CD4-positive, CD25-positive, alpha-beta regulatory T cell (primary cell): ENCODE measurements at places on chromosomes 7 and 10. TPM values are rescaled to one million over a fixed set of nuclear protein-coding genes. Genes with fewer than 3 reads are reported as not detected.

LRRC4 gene
- total RNA-seq: not detected

EFCAB10 gene
- total RNA-seq: 0.86 TPM

FGF8 gene
- total RNA-seq: not detected

CCT6A gene
- 42.0 TPM for total RNA-seq

HOXA4 gene
- not detected for total RNA-seq

OR6B1 gene
- total RNA-seq: not detected

CAMK2B gene
- total RNA-seq: not detected

MMD2 gene
- not detected for total RNA-seq

IL6 gene
- not detected for total RNA-seq

TMEM236 gene
- 0.10 TPM for total RNA-seq

PGAM2 gene
- total RNA-seq: 1.1 TPM

GRCh38 chr7:110766864-110767263 is 324.1 kb upstream of the LRRN3 start:
- H3K4me1 ChIP-seq: no peaks in the 10 kb centered on the region
- no peak overlapping the region for H3K4me3 ChIP-seq
- H3K27ac ChIP-seq: no peak overlapping the region

DNA sequence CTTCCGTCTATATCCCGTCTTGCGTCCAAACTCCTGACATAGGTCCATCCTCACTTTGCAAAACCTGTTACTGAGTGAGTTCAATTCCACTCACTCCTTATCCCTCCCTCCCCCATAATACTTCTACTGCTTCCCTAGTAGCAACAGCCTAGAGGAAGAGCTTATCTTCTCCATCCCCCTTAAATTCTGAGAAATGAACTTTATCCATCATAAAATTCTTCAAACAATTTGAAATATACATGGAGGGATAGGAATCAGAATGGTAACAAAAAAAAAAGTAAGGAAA is 27.6 kb downstream of the SEMA3C start:
- no peak for DNase-seq
- H3K27me3 ChIP-seq: no peaks in the 10 kb centered on the region
- H3K36me3 ChIP-seq: no peaks in the 10 kb centered on the region
- no peak overlapping the region for H3K27ac ChIP-seq

DNA sequence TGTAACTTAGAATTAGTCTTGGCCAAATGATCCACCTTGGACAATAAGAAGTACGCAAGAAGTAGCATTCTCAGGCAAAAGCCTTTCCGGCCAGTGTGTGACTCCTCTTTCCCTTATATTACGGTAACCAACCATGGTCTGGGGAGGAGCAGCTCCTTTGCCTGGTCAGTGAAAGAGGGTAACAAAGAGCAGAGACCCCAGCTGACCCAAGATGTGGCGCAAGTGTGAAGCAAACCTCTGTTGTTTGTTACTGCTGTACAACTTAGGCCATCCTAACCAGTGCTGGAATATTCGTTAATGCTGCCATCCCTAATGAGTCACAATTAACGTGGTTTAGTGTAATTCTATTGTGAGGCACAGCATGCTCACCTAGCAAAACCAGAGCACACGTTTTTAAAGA is 44.0 kb downstream of the HIPK2 start:
- no peak overlapping the region for H3K4me3 ChIP-seq
- DNase-seq: no peak
- no peaks in the 10 kb centered on the region for H3K27me3 ChIP-seq

GRCh38 chr10:121552746-121553145 is 45.5 kb downstream of the FGFR2 start:
- no peaks in the 10 kb centered on the region for H3K4me1 ChIP-seq
- DNase-seq: no peak
- H3K36me3 ChIP-seq: no peaks in the 10 kb centered on the region
- H3K27ac ChIP-seq: no peak overlapping the region

- no peak overlapping the region for H3K4me3 ChIP-seq
- no peak for DNase-seq
- H3K27ac ChIP-seq: no peak overlapping the region
- H3K4me1 ChIP-seq: no peaks in the 10 kb centered on the region
- H3K36me3 ChIP-seq: no peaks in the 10 kb centered on the region
Measured at GRCh38 chr7:107068156-107068555, 23.7 kb downstream of the PRKAR2B start.

DNA sequence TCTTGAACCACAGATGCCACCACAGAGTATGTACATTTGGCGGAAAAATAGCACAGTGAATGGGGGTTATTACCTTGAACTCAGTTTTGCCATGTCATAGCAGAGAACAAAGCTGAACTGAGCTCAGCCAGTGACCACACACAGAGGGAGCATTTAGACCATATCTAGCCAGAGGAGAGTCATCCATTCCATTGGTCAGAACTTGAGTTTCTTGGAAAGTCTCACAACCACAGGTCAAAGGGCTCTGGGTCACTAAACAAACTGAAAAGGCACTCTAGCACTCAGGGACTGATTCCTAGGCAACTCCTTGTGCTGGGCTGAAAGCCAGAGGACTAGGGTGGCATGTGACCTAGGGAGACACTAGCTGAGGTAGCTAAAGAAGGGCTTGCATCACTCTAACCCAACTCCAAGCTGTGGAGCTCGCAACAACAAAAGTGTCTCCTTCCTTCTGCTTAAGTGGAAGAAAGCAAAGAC is 239.7 kb upstream of the SEMA3D start:
- no peak overlapping the region for H3K4me3 ChIP-seq
- H3K27me3 ChIP-seq: no peaks in the 10 kb centered on the region
- H3K4me1 ChIP-seq: no peaks in the 10 kb centered on the region
- no peaks in the 10 kb centered on the region for H3K36me3 ChIP-seq

GRCh38 chr10:12849319-12850181 is 152.0 kb downstream of the CCDC3 start:
- no peaks in the 10 kb centered on the region for H3K4me1 ChIP-seq
- H3K36me3 ChIP-seq: no peaks in the 10 kb centered on the region
- no peak overlapping the region for H3K4me3 ChIP-seq
- DNase-seq: peak; percentile 4
- H3K27ac ChIP-seq: no peak overlapping the region

DNA sequence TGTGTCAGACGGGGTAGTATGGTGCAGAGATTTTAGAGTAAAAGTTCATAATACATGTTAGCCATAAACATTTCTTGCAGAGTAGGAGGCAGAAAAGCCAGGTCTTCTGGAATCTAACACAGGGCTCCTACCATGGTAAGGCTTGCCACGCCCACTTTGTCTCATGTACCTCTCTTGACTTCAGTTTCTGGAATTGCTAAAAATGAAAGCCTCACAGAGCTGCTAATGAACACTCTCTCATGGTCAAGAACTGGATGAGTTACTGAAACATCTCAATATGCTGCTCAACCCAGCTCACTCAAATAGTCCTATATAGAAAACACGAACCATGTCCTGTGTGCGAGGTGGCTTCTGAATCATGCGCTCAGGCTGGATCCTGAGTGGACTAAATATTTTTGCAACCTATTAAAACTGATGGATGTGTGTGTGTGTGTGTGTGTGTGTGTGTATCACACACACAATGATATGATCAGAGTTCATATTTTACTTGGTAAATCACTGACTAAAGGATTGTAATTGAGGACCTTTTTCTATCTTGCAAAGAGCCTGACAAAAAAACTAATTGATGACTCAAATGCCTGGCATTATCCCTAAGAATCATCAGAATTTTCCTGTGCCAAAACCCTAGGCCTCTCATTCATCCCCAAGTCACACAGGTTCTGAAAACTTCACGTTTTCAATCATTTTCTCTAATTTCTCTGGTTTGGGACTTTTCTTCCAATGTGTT is 1306.6 kb downstream of the XPNPEP1 start:
- no peaks in the 10 kb centered on the region for H3K36me3 ChIP-seq
- H3K27ac ChIP-seq: no peak overlapping the region
- no peak for DNase-seq
- H3K4me3 ChIP-seq: no peak overlapping the region
- no peaks in the 10 kb centered on the region for H3K4me1 ChIP-seq
- H3K27me3 ChIP-seq: no peaks in the 10 kb centered on the region

GRCh38 chr10:12056748-12057147 is 12.0 kb upstream of the DHTKD1 start:
- no peak overlapping the region for H3K4me3 ChIP-seq
- no peaks in the 10 kb centered on the region for H3K27me3 ChIP-seq
- no peaks in the 10 kb centered on the region for H3K4me1 ChIP-seq
- DNase-seq: no peak

DNA sequence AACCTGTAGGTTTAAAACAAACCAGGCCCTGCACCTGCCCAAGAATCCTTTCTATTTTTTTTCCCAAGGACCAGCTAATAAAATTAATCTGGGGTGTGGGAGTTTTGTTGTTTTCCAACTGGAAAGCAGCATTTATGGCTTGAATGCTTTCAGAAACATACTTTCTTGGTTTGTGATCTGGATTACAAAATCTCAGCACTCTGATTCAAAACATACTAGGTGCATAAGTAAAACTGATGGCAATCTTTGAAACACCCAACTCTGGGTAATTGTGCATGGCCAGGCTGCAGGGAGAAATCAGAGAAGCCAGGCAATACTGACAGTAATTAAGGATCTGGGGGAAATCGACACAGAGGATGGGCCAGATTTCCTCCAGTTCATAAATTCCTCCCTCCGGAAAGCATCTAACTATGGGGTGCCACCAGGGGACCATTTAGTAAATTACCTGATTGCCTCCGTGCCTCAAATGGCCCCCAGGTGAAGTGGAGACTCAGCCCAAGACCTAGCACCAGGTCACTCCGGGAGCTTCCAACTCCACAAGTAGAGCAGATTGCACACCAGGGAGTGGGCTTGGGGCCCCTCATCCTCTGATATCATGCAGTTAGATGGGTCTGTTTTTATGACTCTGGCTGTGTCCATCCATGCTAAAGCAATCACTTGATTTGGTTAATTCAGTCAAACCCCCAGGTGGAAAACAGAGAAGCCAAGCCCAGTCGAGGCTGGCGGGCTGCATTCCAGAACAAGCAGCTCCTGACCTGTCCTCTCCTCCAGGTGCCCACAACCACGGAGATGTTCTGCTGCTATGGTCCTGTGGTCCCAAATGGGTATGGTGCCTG is 15.2 kb upstream of the C10orf53 start:
- H3K36me3 ChIP-seq: no peaks in the 10 kb centered on the region
- H3K27me3 ChIP-seq: no peaks in the 10 kb centered on the region
- H3K4me3 ChIP-seq: no peak overlapping the region
- DNase-seq: no peak

GRCh38 chr7:129835569-129835968 is 117.2 kb downstream of the UBE2H start:
- no peak overlapping the region for H3K27ac ChIP-seq
- no peak for DNase-seq
- H3K4me3 ChIP-seq: no peak overlapping the region
- H3K4me1 ChIP-seq: no peaks in the 10 kb centered on the region
- H3K27me3 ChIP-seq: no peaks in the 10 kb centered on the region

GRCh38 chr7:143015084-143015483 is 11.8 kb downstream of the OR9A2 start:
- no peaks in the 10 kb centered on the region for H3K4me1 ChIP-seq
- no peaks in the 10 kb centered on the region for H3K36me3 ChIP-seq
- H3K27ac ChIP-seq: no peak overlapping the region
- H3K4me3 ChIP-seq: no peak overlapping the region

DNA sequence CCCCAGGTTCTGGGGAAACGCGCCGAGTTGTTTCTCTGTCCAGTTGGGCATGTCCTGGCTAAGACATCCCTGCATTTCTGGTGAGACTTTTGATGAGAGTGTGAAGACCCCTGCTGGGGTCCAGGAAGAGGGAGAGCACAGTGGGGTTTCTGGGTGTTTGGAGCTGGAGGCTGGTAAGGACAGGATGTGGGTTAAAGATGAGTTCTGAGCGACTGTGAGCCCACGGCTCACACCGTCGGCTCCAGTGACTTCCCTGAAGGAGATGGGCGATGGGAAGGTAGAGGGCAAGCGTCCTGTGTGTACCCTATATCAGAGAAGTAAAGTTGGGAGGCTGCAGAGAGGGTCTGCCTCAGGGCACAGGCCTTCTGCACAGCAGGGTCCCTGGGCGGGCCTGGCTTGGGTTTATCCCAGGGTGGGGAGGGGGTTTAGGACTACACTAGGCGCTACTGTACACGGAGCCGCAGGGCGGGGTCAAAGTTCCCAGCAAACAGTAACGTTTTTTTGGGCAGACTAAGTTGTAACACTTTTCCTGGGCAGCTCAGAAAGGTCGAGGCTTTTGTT is 3.6 kb downstream of the EMX2 start:
- H3K27me3 ChIP-seq: peaks cover 34% of the 10 kb centered on the region
- H3K4me3 ChIP-seq: no peak overlapping the region
- DNase-seq: no peak
- H3K4me1 ChIP-seq: peaks cover 16% of the 10 kb centered on the region
- no peak overlapping the region for H3K27ac ChIP-seq
- no peaks in the 10 kb centered on the region for H3K36me3 ChIP-seq

GRCh38 chr10:117519286-117519685 is 23.3 kb upstream of the EMX2 start:
- DNase-seq: no peak
- peaks cover 7% of the 10 kb centered on the region for H3K27me3 ChIP-seq
- H3K27ac ChIP-seq: no peak overlapping the region
- H3K4me3 ChIP-seq: no peak overlapping the region
- H3K36me3 ChIP-seq: no peaks in the 10 kb centered on the region
- no peaks in the 10 kb centered on the region for H3K4me1 ChIP-seq

DNA sequence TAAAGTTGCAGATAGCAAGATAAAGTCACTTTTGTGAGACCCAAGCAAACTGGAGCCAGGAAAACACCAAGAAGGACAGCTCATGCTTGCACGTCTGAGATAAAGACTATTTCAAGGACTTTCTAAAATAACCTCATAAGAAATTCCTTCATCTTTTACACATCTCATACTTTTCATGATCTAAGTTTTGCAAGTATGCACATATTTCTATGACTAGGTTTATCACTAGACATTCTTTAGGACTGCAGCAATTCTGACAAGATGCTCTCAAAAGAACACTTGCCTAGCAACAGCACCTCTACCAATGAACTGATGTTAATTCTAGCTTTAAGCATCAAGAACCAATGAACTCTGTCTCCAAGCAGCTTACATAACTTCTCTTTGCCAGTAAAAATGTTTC is 457.6 kb downstream of the SEMA3D start:
- no peaks in the 10 kb centered on the region for H3K36me3 ChIP-seq
- no peaks in the 10 kb centered on the region for H3K4me1 ChIP-seq
- DNase-seq: no peak
- H3K4me3 ChIP-seq: no peak overlapping the region
- no peaks in the 10 kb centered on the region for H3K27me3 ChIP-seq

GRCh38 chr10:122981066-122981464 is 864 bp downstream of the PSTK start:
- DNase-seq: no peak
- peak overlapping the region; percentile 45 for H3K27ac ChIP-seq
- peaks cover 10% of the 10 kb centered on the region for H3K4me1 ChIP-seq
